ENCODE measurements at places on chromosomes 2 and 18.
A peak's percentile ranks its signal among the peaks of the same experiment; 100 is the strongest.

DNA sequence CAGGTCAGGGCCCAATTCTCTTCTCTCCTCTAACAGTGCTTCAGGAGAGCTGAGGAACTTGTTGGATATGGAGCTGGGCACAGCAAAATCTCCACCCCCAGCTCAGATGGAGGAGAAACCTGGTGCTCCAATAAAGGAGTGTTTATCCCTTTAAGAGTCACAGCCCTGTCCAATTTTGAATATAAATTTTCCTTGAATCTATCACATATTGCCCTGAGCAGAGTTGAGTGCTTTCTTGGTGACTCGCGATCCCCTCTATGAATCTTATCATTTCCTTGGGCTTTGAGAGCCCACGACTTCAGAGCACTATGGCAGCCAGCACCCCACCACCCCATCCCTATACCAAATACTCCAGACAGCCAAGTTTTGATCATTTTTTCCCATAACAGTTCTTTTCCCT is 34.4 kb upstream of the SMAD7 start:
- no peak for DNase-seq

DNA sequence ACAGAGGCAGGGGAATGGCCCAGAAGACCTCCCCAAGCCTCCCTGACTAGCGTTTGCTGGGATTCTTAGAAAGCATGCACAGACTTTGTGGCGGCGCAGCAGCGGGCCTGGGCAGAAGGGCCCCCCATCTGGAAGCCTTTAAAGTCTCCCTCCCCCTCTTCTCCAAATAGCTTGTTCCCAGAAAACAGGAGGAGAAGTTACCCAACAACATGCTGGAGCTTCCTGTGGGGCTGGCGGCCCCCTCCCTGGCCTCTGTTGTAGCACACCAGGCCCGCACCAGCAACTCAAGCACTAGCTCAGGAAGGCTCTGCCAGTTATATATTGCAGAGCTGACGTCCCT is 334.8 kb downstream of the DYSF start:
- no peak for DNase-seq

- DNase-seq: no peak
These were observed 1.8 kb upstream of the KCNE4 start for GRCh38 chr2:223050188-223050587.

GRCh38 chr18:76923485-76924085 is 101.2 kb downstream of the ZNF236 start:
- DNase-seq: no peak

- no peak for DNase-seq
These were observed 40.2 kb downstream of the HDAC4 start for GRCh38 chr2:239360421-239361310.

GRCh38 chr2:52622266-52622665 is 1145.3 kb upstream of the CHAC2 start:
- no peak for DNase-seq

- no peak for DNase-seq
These were observed 6.4 kb downstream of the CD207 start for GRCh38 chr2:70828914-70829824.

DNA sequence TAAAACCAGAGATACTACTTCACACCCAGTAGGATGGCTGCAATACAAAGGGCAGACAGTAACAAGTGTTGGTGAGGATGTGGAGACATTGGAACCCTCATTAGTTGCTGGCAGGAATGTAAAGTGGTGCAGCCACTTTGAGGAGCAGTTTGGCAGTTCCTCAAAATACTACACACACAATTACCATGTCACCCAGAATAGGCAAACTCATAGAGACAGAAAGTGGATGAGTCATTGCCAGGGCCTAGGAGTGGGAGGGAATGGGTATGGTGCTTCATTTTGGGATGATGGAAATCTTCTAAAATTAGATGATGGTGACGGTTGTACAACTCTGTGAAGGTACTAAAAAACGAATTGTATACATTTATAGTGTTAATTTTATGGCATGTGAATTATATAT is 54.8 kb downstream of the ATP9B start:
- no peak for DNase-seq

- DNase-seq: no peak
These were observed 84.1 kb upstream of the CTNNA2 start for GRCh38 chr2:79428745-79429144.

DNA sequence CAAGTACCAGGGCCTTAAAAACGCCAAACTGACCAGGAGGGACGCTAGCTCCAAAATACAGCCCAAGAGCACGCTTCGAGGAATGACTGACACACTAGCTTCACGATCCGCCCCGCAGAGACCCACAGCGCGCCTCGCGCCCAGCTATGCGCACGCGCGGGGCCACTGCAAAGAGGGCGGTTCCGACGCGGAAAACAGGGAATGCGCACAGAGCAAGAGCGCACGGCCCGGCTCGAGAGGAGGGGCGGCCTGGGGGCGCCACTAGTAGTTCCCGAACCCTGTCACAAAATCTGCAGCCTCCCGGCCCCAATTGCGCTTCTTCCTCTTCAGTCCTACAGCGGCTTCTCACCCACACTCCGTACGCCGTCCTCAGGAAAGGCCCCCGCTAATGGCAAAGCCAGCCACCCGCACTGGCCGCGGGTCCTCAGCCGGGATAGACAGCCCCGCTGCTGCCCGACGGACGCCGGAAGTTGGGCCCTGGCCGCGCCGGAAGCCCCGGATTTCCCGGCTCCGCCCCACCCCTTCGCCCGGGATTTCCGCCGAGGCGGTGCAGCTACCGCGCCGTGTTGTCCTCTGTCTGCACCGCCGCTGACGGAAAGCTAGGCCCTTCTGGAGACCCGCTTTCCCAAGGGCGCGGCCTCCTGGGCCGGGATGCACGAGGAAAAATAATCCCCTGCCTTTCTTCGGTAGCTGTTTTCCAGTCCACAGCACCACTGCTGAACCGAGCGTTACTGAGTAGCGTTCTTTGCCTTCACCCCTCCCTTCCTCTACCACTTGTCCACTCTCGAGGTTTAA is at the start of gene HDHD2:
TSS of gene HDHD2 (minus strand) at position 472 of the 795 bp plus-strand sequence. CDS start 14,061 bp downstream, outside the sequence.
- DNase-seq: peak; percentile 35

GRCh38 chr2:114661971-114662939 is 219.8 kb downstream of the DPP10 start:
- DNase-seq: no peak

GRCh38 chr2:169221745-169222369 is 140.5 kb downstream of the LRP2 start:
- DNase-seq: peak; percentile 2

- no peak for DNase-seq
These were observed 644.4 kb downstream of the ZEB2 start for GRCh38 chr2:143875295-143876233.

DNA sequence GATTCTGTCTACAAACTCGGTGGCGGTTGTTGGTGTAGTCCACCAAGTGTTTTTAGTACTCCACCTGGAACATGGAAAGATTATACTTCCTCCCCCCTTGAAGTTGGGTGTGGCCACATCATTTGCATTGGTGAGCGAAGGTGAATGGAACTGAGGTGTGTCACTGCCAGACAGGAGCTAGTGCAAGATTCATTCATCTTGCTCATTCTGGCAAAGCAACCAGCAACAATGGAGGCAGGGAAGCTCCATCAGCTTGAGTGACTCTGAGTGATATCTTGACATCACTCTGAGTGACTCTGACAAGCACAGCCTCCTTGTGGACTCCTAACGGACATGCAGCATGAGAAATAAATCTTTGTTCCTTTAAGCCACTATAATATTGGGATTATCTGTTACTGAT is 54.7 kb upstream of the SLC1A4 start:
- no peak for DNase-seq

DNA sequence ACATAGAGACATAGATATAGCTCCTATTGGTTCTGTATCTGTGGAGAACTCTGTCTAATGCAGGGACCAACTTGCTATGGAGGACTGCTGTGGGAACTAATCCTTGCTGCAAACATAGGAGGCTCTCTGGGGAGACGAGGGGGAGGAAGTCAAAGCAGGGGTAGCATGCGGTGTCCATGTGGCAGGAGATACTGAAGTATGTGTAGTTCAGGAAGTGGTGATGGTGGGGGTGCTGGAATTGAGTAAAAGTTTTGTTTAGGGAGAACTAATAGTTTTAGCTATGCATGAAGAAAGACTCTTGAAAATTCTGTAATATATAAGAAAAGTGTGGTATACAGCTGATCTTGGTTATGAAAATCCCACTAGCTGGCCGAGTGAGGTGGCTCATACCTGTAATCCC is 62.0 kb downstream of the ANKRD44 start:
- DNase-seq: no peak

GRCh38 chr2:58239243-58239925 is 1.7 kb downstream of the FANCL start:
- no peak for DNase-seq

GRCh38 chr2:101622210-101623030 is 75.1 kb upstream of the MAP4K4 start:
- DNase-seq: no peak

DNA sequence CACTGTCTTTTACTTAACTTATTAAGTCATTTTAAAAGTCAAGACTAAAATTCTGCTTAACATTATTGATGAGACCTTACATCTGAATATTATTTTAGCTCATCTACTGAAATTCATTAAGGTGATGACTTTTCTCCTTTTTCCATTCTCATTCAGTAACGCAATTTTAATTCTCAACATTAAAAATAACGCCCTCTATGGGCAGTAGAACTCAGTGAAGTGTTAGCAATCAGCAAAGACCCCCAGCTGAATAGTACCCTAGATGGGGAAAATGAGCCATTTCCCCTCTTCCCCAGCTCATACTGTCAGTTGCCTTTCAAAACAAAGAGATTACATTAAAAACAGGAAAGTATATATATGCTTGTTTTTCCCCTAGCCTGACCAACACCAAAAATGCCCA is 203.3 kb downstream of the NR4A2 start:
- DNase-seq: no peak

DNA sequence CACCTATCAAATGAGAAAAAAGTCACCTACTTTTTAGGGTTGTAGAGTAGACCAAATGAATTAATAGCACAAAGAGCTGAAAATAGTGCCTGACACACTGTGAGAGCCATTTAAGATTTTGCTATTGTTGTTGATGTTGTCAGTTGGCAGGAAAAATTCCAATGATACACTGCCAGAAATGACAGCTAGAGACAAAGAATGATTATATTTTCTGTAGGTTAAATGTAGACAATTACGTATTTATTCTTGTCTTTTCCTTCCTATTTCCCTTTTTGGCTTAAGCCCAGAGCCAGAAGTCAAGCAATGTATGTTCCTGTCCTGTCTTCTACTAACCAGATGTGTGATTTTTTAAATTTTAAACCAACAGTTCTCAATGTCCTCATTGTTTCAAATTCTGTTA is 17.2 kb downstream of the NRXN1 start:
- no peak for DNase-seq

- DNase-seq: peak; percentile 89
These were observed 123.3 kb downstream of the LTBP1 start for GRCh38 chr2:33069894-33070651.

GRCh38 chr2:213122725-213123124 is 28.7 kb downstream of the IKZF2 start:
- no peak for DNase-seq

- no peak for DNase-seq
These were observed 71.5 kb downstream of the OSBPL6 start for GRCh38 chr2:178265851-178266250.

GRCh38 chr2:27263287-27264252 is 723 bp upstream of the SLC30A3 start:
- DNase-seq: no peak

DNA sequence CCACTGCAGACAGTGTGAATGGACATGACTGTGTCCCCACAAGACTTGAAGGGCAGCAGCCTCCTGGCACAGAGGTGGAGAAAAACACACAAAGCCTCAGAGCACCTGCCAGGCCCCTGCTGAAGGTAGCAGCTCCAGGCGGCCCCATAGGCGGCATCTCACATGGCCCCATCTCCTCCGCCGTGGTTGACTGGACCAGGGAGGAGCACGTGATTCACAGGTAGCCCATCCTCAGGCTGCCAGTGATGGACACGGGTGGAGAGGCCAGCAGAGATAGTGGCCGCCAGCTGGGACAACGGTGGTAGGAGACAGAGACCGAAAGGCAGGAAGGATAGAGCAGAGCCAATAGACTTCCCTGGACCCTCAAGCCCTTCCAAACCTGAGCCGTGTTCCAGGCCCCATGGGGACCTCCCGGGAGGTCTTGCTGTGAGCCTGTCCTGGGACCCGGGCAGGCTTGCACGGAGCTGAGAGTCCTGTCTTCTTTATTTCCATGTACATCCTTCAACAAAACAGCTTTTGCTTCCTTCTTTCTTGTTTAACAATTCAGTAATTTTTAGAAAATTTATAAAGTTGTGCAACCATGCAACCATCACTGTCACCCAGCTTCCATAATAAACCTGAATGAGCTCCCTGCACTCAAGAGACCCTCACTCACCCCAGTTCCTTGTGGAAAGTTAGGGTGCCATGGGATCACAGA is 26.9 kb downstream of the GPR55 start:
- DNase-seq: no peak

GRCh38 chr2:37893327-37893726 is 31.8 kb upstream of the RMDN2 start:
- DNase-seq: no peak

- DNase-seq: no peak
These were observed 12.2 kb upstream of the TNS1 start for GRCh38 chr2:218014706-218015585.

DNA sequence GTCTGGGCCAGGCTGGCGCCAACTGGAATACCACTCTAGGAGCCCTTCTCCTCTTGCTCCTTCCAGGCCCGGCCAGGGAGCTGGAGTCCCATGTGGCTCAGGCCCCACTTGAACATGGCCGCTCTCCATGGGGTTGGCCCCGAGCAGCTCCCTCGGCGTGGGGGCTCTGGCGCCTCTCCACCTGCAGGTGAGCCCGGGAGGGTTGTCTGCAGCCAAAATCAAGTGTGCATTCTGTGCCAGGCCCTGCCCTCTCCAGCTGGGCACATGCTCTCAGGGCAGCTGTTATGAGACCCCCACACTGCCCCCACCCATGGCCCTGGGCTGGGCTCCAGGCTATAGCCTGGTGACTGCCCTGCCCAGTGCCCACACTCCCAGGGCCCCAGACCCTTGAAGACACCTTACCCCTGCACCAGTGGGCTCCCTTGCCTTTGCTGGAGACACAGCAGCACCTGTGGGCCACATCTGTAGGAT is 45.8 kb upstream of the HS6ST1 start:
- no peak for DNase-seq

GRCh38 chr18:12779043-12779442 is 76.2 kb downstream of the PSMG2 start:
- no peak for DNase-seq

GRCh38 chr18:63528863-63529492 is 13.2 kb upstream of the SERPINB12 start:
- no peak for DNase-seq

Measured in HS-27A (cell line).